ENCODE measurements at places on chromosomes 7 and 10. TPM values are rescaled to one million over a fixed set of nuclear protein-coding genes. Genes with fewer than 3 reads are reported as not detected.

DNA sequence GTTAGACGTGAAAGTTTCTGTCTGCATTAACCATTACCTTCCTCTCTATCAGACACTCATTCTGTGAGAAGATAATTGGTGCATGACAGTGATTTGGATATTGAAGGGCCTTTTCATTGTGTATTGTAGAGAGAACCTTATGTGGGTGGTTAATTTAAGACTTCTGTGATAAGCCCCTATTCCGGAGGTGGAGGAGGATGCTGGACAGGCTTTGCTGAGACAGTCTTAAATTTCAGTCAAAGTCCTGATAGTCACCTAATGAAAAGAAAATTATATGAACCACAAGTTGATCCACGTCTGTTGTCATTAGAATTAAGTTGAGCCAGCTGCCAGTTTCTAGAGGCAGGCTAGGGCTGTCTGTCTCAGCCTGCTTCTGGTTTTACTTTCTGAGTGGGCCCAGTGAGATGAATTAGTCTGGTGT, 62.9 kb downstream of the CELF2 start:
- no peak for DNase-seq

- no peak for DNase-seq
These were observed 4.8 kb downstream of the PANK1 start for GRCh38 chr10:89640241-89640640.

GRCh38 chr7:150515248-150516147, 826 bp downstream of the GIMAP7 start:
- no peak for DNase-seq

The PCGF5 gene
- 77.8 TPM for total RNA-seq

Measured in umbilical cord (tissue), 2 donors.